ENCODE measurements at places on chromosomes 11 and 22.

- peak; percentile 32 for DNase-seq
These were observed 859 bp upstream of the FGF19 start for GRCh38 chr11:69704508-69705253.

GRCh38 chr11:134243913-134244312 is 9.2 kb downstream of the THYN1 start:
- DNase-seq, result no peak

DNA sequence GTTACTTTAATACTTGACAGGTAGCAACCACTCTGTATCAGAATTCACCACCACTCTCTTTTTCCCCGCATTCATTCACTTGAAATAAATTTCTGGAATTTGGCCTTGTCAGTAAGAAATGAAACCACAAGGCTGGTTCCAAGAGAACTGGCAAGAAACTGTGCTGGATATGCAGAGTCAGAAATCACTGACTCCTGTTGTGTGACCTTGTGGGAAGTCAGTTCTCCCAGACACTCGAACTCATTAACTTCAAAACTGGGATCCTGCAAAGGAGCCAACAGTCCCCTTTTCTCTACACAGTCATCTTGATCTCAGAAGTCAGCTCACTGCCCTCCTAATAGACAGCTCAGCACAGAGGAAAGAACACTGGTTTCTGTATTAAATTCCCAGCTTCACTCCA is 142.7 kb downstream of the LRRC4C start:
- DNase-seq, result no peak

DNA sequence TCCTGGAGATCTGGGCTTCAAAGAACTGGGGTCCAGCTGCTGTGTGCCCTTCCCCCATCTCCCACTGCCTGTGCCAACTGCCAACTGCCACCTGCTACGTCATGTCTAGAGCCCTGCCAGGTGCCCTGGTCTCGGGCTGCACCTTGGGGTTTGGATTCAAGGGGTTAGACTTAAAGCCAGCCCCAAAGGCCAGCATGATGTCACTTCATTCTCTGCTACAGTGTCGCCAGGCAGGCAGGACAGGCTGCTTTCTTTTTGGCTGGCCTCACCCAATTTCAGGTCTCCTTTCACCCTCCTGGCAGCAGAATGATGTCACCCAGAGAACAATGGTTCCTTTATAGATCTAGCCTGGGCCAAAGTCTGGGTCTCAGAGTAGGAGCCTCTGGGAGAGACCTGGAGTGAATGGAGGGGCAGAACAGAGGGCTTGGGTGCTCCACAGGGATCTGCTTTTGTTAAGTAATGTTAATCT is 79.5 kb upstream of the CRYBB3 start:
- DNase-seq, result no peak

- DNase-seq, result no peak
These were observed 15.5 kb upstream of the ZFTA start for GRCh38 chr11:63783925-63784592.

DNA sequence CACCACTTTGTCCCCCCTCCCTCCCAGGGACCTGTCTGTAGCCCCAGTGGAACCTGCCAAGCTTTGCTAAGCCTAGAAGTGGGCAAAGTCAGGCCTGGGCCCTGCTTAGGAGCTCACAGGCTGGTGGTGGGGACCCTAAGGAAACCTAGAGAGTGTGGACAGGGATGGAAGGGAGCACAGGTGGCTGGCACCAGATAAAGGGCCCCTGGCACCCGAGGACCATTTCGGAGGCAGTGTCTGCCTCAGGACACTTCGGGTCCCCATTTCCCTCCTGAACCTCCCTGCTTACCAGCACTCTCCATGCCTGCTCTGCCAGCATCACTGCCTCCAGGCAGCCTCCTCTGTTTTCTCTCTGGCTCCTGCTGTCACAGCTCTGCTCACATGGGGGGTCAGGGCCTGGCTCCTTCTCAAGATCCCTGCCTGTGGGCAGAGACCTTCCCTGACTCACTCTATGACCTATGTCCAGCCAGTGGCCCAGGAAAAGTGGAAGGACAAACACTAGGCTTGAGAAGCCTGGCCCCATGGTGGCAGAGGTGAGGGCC is 13.6 kb upstream of the OMP start:
- no peak for DNase-seq

GRCh38 chr11:64206457-64207255 is at the start of gene FERMT3:
TSS of gene FERMT3 (plus strand) at chr11:64206721. CDS start at chr11:64207365, 644 bp downstream.
- DNase-seq, result peak; percentile 83

DNA sequence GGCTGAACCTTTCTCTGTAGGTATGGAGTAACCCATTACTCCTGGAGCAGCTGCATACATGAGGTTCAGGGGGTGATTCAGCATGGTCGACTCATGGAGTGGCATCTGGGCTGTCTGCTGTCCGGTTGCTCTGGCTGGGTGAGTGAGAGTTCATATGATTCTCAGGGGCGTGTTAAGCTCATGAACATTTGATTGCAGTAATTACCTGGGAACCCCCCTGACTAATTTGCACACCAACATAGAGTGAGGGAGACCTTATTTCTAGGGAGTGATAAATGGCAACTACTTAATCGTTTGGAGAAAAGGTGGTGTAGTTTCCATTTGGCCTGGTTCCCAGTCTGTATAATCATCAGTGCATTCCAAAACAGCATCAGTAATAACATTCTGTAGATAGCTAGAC is 661.9 kb downstream of the ETS1 start:
- no peak for DNase-seq

GRCh38 chr11:17132654-17133053 is 55.2 kb upstream of the RPS13 start:
- no peak for DNase-seq

- DNase-seq, result no peak
These were observed 426.6 kb downstream of the BRD1 start for GRCh38 chr22:49400941-49401598.

- DNase-seq, result no peak
These were observed 20.0 kb upstream of the LMO1 start for GRCh38 chr11:8283465-8284230.

- peak; percentile 45 for DNase-seq
These were observed 13.4 kb upstream of the NECTIN1 start for GRCh38 chr11:119742263-119742861.

DNA sequence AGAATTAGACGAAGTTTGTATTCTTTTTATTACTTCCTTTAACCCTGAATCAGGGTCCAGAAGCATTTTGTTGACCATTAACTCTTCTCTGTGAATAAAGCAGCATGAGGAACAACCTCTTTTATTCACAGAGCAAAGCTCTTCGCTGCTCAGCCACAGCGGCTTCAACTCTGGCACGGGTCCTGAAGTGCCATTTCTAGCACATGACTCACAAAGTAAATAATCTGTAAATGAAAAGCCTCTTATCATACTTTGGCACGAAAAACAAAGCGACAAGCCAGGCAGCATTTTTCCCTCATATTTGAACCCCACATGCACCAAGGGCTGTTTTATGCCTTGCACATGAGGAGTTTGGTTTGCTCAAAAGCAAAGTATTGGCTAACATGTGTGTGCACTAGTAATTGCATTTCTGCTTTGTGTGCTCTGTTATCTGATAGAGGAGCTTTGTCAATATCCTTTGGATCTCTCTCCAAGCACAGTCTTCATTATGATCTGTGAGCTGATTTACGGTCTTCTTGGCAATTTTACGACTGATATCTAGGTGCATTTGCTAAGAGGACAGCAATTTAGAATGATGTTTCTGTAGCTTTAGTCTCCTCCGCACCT is 33.0 kb upstream of the APOBEC3A start:
- DNase-seq, result no peak

DNA sequence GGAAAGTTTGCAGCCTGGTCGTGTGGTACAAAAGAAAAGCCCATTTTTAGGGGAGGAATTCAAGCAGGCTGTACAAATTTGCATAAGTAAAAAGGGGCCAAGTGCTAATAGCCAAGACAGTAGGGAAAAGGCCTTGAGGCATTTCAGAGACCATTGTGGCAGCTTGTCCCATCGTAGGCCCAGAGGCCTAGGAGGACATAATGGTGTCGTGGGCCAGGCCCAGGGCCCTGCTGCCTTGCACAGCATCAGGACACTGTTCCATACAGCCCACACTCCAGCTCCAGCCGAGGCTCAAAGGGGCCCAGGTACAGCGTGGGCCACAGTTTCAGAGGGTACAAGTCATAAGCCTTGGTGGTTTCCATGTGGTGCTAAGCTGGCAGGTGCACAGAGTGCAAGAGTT is 106.9 kb downstream of the GRIK4 start:
- DNase-seq, result no peak

- no peak for DNase-seq
These were observed 37.6 kb downstream of the ZNRF3 start for GRCh38 chr22:28920757-28921584.

DNA sequence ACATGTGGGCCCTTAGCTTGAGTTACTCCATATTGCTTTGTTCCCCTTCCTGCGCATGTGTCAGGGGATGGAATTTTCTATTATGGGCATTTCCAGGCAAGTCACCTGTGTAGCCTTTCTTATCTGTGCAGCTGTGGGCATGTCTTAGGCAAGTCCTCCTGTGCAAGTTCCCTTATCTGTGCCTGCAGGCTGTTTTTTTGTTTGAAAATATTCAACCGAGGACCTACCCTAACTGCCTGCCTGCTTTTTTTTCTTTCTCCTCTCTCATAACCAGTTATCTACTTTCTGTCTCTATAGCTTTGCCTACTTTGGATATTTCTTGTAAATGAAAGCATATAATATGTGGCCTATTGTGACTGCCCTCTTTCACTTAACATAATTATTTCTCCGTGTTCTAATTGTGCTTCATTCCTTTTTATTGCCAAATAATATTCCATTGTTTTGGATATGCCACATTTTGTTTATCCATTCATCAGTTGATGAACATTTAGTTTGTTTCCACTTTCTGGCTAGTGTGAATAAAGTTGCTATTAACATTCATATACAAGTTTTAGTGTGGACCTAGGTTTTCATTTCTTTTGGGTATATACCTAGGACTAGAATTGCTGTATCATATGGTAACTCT is 83.6 kb upstream of the CADM1 start:
- DNase-seq, result no peak

DNA sequence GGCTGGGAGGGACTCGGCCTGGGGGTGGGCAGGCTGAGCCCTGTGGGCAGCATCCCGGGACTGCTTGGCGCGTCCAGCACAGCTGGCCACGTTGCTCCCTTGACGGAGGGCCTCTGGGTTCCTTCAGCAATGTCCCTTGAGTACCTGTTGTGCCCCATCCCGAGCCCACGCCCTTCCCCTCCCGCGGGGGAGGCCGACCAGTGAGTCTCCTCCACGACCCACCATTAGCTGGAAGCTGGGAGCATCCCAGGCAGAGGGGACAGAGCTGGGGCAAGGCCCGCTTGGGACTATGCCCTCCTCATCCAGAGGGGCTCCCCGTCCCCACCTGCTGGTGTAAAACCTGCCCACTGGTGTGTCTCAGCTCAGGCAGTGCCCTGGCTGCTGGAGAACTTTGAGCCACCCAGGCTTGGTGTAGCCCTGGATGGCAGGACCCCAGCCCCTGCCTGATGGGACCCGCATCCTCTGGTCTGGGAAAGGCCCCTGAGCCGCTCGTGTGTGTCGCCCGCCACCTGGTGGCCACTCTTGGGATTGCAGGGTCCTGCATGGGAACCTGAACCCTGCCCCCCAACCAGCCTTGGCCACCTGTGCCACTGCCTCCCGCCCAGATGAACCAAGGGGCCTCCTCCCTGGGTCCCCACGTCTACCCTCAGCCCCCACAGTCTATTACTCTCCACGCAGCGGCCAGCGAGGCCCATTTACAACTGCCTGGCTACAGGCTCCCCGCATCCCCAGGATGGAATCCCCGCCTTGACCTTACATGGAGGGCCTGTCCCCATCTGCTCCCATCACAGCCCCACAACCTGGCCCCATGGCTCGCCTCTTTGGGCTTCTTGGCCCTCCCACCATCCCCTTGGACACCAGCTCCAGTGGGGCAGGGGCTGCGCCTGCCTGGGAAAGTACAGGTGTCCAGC is 16.6 kb upstream of the ARHGAP8 start:
- DNase-seq, result peak; percentile 91

DNA sequence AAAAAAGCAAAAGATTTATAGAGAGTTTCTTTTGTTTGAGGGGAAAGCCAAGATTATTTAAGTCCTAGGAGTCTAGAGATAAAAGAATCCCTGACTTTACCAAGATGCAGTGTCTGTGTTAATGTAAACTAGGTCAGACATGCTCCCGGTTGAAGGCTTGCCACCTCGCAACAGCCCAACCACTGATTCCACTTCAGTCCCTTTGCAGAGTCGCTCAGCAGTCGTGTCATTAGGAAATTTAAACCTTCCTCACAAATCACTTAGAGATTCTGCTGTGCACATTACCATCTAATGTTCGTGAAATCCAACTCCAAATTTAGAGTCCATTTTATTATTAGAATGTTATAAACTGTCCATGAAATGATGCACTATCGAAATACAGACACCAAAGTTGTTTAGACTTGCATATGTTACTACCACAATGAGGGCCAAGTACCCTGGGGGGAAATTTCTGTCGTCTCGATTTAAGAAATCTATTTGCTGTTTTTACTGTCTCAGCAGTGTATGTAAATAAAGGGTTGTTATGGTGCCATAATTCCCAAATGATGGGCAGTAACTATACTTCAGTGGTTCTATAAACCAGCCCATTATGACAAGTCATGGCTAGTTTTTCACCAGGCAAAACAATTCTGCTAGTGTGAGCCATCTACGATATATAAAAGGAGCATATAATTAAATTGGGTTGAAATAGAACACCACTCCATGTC is 101.4 kb upstream of the MTNR1B start:
- no peak for DNase-seq

GRCh38 chr11:3824714-3825472 is 15.9 kb downstream of the RHOG start:
- peak; percentile 85 for DNase-seq

DNA sequence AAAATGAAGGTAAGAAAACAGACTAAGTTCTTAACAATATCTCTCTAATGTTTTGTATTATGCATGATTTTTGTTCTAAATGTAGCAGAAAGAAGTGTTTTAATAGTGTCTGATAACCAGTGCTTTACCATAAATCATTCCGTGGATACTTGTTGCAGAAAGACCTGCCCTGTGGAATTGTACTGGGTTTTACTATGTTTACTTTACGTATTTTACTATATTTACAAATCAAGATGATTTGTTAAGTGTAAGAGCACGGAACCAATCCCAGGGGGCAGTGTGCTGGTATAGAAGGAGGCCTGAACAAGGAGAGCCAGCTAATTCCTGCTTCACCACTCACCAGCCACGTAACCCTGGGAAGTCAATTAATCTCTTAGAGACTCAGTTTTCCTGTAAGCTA is 1.4 kb downstream of the HTR3B start:
- no peak for DNase-seq

DNA sequence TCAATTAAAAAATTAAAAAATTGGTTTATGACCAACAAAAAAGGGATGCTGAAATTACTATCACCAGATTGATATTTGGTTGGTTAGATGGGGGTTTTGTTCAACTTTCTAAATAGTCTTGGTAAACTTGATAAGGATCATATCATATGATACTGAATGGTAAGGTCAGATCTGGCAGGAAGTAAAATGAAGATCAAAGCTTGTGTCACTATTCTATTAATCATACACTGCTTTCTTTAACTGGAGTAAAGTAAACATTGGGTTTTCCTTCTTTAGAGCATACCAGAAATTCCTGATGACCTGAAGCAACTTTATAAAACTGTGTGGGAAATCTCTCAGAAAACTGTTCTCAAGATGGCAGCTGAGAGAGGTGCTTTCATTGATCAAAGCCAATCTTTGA is 40.2 kb downstream of the RRM1 start:
- no peak for DNase-seq
